ENCODE measurements at places on chromosomes 6 and 20. TPM values are rescaled to one million over a fixed set of nuclear protein-coding genes. Genes with fewer than 3 reads are reported as not detected.

Gene SPAG4
- polyA plus RNA-seq, result 32.2 TPM

DNA sequence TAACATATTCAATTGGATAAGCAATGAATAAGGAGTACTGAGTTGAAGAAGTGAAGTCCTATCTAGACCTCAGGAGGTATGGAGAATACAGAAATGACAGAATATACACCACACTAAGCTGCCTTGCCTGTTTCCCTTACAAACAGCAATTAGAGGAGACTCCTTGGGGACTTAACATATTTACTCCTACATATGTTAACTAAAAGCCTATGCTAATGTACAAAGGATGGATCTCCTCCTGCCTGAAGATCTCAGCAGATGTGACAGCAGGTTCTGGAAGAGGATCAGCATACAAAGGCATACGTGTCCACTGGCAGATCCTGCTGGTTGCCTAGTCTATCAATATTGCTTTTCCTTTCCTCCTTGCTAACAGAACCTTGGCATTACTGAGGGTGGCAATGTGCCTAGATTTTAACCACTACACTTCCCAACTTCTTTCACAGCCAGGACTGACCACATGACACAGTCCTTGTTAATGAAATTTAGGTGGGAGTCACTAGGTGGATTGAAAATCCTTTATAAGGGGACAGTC, 29.6 kb downstream of the PRKN start:
- H3K4me1 ChIP-seq, result no peaks in the 10 kb centered on the region
- H3K27me3 ChIP-seq, result no peaks in the 10 kb centered on the region
- H3K27ac ChIP-seq, result no peak overlapping the region
- DNase-seq, result no peak
- no peaks in the 10 kb centered on the region for H3K36me3 ChIP-seq
- no peak overlapping the region for H3K4me3 ChIP-seq

Gene CDH22
- 11.9 TPM for polyA plus RNA-seq

DNA sequence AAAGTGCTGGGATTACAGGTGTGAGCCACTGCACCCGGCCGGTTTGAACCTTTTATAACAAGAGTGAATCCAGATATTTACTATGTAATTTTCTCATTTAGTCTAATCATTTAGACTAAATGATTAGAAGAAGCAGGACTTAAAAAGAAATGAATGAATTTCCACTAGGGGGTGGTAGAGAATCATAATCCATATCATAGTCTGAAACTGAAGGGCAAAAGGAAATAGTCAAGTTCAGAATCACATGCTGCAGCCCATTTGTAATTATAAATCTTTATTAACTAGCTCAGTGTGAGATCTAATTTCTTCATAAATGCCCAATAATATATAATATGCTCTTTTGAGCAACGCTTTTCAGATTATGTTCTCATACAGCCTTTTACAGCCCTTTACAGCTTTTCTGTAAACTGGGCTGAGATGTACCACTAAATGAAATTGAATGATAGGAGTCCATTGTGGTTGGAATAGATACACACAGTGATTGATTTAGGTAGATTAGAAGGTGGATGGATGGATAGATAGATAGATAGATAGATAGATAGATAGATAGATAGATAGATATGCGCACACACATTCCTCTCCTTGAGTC, 31.8 kb downstream of the PSMB9 start:
- no peaks in the 10 kb centered on the region for H3K36me3 ChIP-seq
- no peaks in the 10 kb centered on the region for H3K27me3 ChIP-seq
- H3K27ac ChIP-seq, result no peak overlapping the region
- DNase-seq, result no peak

DNA sequence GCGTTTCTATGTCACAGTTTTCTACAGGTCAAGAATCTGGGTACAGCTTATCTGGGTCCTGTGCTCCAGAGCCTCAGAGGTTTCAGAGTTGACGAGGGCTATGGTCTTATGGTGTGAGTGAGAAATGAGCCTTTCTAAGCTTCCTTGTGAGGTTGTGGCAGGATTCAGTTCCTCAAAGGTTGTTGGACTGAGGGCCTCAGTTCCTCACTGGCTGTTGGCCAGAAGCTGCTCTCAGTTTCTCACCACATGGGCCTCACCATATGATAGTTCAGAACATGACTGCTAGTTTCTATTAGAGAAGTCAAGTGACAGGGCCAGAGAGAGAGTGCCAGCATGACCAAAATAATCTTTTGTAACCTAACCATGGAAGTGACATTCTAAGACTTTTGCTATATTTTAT, 96.1 kb downstream of the NUS1 start:
- no peak overlapping the region for H3K4me3 ChIP-seq
- no peak for DNase-seq
- H3K4me1 ChIP-seq, result no peaks in the 10 kb centered on the region
- no peaks in the 10 kb centered on the region for H3K27me3 ChIP-seq
- H3K27ac ChIP-seq, result no peak overlapping the region

DNA sequence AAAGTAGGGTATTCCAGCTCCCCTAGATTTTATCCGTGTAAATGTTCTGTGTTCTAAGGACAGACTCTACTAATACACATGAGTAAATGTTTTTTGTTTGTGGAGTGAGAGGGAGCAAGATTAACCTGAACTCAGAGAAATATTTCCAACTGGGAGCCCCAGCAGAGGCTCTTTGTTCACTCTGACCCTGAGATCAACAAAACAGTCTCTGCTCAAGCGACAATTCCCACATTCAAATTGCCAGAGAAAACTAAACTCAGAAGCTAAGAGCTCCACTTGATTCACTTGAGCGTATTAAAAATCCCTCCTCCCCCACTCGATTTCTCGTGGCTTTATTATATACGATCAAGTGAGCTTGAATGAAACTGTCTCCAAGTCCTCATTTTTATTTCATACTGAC, 413.9 kb upstream of the JARID2 start:
- no peaks in the 10 kb centered on the region for H3K4me1 ChIP-seq
- H3K27me3 ChIP-seq, result no peaks in the 10 kb centered on the region
- H3K27ac ChIP-seq, result no peak overlapping the region

Gene CD24
- polyA plus RNA-seq, result 333 TPM

- no peaks in the 10 kb centered on the region for H3K27me3 ChIP-seq
- H3K4me1 ChIP-seq, result no peaks in the 10 kb centered on the region
- DNase-seq, result no peak
These were observed 215.6 kb upstream of the ZNF217 start for GRCh38 chr20:53809217-53809616.

Gene ULBP2
- 0.19 TPM for polyA plus RNA-seq

Gene NHLRC1
- polyA plus RNA-seq, result 1.8 TPM

Gene SDC4
- polyA plus RNA-seq, result 54.8 TPM

Gene HLA-F
- polyA plus RNA-seq, result 72.6 TPM

- no peak overlapping the region for H3K27ac ChIP-seq
- H3K4me1 ChIP-seq, result no peaks in the 10 kb centered on the region
- no peaks in the 10 kb centered on the region for H3K27me3 ChIP-seq
- H3K4me3 ChIP-seq, result no peak overlapping the region
- no peaks in the 10 kb centered on the region for H3K36me3 ChIP-seq
These were observed 396.5 kb downstream of the RNGTT start for GRCh38 chr6:88566746-88567534.

Gene RWDD1
- 38.1 TPM for polyA plus RNA-seq

DNA sequence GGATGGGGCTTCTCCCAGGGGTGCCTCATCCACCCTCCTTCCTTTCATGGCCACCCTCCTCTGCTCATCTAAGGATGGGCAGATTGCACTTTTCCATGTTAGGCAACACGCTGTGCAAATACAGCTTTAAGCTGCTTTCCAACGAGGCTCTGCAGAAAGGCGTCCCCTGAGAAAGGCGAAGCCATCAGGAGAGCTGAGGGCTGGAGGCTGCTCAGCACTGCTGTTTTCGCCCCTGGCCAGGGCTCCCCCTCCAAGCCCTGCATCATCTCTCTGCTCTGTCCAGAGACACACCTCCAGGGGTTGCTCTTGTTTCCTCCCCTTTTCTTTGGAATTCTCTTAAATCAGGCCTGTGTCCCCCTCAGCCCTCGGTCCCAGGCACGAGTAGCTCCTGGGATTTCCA, 526.1 kb downstream of the CDH26 start:
- H3K27me3 ChIP-seq, result no peaks in the 10 kb centered on the region
- H3K36me3 ChIP-seq, result no peaks in the 10 kb centered on the region
- no peaks in the 10 kb centered on the region for H3K4me1 ChIP-seq

GRCh38 chr6:48986845-48987244, 476.2 kb downstream of the MMUT start:
- H3K27me3 ChIP-seq, result no peaks in the 10 kb centered on the region
- H3K4me1 ChIP-seq, result no peaks in the 10 kb centered on the region
- H3K27ac ChIP-seq, result no peak overlapping the region
- no peak overlapping the region for H3K4me3 ChIP-seq

DNA sequence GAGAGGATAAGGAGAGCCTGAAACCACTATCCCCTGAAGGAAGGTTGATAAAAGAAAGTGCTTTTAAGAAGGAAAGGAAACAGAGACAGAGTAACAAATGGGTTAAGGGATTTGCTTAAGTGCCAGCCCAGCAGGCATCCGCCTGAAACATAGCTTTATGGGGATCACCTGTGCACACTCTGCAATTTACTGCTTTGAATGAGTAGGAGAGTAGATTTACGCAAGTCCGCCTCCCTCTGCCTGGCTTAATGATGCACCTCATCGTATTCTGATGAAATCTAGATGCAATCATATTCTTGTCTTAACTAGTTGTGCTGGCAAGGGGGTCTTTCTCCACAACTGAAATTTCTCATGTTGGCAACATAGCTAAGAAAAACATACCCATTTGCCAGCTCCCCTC, 101.1 kb upstream of the ID4 start:
- H3K36me3 ChIP-seq, result no peaks in the 10 kb centered on the region
- no peak for DNase-seq
- no peak overlapping the region for H3K27ac ChIP-seq

All from pancreas (tissue), 10 donors.